Retinal pigment epithelial cell (primary cell): ENCODE measurements at places on chromosomes 16 and 17.

DNA sequence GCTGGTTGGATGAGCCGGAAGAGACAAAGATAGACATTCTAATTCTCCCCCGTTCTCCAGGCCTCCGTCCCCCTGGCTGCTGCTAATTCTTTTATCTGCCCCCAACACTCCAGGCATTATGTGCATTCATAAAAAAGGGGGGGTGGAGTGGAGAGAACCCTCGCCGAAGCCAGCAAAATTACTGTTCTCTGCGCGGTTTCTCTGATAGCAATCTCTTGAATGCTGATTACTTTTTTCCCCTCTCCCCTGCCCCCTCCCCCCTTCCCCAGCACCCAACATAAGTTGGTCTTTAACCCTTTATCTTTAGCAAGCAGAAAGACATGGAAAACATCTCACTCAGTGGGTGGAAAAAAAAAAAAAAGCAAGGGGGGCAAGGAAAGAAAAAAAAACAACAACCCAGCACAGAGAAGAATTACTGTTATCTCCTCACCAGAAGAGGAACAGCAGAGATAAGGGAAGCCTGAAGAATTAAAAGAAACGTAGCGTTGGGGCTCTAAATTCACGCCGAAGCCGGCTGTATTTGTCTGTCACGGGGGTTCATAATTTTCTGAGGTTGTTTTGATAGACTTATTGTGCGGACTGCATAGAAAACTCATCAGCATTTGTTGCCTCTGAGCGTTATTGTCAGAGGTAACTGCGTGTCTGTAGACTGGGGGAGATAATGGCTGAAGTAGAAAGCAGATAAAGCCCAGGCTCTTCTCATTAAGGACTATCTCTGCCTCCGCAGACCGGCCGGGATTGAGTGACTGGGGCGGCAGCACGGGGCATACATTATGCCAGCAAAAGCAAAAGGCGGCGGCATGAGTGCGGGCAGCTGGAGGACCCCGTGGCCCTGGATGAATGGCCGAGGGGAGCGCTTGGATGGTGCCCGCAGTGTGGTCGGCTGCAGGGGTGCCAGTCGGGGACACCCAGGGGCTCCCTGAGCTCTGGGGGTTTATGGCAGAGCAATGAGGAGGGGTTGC lies 126.9 kb downstream of the MRM1 start:
- no peak for DNase-seq

DNA sequence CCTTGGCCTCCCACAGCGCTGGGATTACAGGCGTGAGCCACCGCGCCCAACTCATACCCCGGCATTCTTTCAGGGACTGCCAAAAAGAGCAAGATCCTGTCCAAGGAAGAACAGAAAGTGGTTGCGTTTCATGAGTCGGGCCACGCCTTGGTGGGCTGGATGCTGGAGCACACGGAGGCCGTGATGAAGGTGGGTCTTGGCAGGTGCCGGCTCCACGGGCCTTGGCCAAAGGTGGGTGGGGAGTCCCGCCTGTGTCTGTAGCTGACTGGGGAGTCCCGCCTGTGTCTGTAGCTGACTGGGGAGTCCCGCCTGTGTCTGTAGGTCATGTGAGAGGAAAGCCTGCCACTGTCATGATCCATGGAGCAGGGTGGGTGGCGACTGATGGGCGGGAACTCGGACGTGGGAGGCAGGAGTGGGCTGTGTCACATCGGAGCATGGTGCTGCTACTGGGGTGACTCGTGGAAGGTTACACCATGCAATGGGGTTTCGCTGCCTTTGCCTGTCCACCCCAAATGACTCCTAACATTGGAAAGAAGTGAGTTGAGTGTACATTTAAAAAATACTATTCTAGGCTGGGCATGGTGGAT lies 10.0 kb upstream of the RPL13 start:
- DNase-seq, result no peak

DNA sequence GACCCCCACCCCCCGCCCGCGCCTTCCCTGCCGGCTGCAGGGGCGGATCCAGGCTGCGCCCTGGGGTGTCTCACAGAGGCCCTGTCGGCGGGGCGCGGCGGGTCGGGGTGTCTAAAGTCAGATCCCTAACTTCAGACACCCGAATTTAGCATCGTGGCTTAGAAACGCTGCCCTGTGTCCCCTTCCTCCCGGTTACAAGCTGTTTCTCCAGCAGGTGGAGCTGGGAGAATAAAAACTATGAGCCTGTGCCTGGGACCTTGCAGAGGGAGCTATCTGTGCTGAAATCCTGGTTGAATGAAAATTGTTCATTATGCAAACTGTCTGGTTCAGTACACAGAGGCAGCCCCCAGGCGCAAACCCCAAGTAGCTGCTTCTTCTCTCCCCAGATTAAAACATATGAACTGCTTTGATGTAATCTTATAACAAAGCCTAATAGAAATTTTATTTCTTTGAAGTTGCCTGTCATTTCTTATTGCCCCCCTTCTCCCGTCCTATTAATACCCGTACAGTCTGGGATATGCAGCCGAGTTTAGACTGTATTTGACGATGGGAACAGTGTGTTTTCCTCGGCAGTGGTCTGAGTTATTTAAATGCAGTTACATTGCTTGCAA lies 79.0 kb downstream of the RPA1 start:
- no peak for DNase-seq

GRCh38 chr16:54361246-54361645 lies 74.7 kb upstream of the IRX3 start:
- DNase-seq, result no peak

DNA sequence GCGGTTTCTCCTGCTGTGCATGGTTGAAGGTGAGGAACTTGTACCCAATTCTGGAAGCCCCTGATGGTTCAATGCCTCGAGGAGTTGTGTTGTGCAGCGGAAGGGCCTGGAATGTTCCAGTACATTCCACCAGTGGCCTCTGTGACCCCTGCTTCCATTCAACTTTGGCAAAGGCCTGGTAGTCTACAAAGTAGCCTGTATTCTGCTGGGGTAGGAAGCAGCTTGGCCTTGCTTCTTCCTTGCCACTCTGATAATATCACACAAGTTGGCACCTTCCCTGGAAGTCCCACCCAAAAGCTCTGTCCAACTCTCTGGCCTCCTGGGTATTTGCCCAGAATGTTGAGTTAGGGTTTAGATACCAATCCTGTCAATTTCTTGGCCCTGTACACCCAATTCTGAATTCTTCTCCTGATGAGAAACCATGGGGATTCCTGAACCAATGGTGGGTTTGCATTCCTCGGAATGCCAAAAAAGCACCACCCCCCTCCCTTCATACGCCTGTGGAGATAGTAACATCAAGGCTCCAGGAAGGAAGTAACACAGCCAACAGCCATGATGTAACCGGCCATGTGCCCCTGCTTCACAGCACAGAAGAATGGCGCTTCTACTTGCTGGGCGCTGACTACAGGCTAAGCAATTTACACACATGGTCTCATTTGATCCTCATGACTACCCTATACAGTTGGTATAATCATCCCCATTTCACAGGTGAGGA lies 11.8 kb upstream of the FAM117A start:
- DNase-seq, result no peak

DNA sequence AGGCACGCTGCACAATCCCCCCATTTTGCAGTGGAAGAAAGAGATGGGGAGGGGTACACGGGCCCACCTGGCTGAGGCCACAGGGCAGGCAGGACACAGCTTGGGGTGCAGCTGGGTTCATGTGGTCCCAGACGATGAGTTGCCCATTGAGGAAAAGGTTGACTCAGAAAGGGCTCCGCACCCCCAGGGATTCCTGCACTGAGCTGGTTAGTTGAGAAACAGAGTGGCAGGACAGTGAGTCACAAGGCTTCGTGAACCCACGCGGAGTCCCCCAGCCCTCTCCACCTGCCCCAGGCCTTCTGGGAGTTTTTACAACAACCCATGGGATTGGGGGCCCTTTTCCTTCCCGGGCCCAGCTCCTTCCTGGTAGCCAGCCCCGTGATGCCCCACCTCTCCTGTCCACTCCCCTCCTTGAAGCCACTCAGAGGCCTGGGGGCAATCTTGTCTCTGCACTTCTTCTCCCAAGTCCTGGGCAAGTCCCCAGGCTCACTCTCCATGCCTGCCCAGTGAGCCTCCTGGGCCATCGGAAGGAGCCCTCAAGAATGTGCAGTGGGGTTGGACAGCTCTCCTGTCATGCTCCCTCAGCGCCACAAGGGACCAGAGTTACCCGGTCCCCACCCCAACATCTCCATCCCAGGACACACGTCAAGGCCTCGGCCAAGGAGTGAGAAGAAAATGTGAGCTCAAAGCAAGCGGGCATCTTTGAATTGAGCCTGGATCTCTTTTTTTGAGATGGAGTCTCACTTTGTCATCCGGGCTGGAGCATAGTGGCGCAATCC lies 251.2 kb downstream of the PARN start:
- no peak for DNase-seq

- no peak for DNase-seq
Measured at GRCh38 chr16:16033208-16033717, 83.8 kb downstream of the ABCC1 start.

DNA sequence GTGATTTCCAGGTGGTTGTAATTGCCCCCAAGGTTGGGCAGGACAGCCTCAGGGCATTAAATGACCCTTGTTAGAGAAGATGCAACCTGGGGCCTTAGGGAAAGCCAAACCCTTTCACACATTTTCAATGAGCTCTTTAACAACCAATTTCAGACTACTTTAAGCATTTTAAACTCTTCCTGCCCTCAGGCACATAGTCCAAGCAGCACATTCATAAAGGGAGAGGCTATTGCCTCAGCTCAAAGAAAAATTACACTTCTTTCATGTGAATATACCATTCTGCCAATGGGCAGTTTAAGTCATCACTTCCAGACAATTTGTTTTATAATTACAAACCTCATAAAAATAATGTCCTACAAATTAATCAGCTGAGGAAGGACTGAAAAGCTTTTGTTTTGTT lies 544.5 kb downstream of the NPIPA7 start:
- DNase-seq, result no peak

- DNase-seq, result no peak
Measured at GRCh38 chr17:69223809-69224208, 4.8 kb downstream of the ABCA10 start.

DNA sequence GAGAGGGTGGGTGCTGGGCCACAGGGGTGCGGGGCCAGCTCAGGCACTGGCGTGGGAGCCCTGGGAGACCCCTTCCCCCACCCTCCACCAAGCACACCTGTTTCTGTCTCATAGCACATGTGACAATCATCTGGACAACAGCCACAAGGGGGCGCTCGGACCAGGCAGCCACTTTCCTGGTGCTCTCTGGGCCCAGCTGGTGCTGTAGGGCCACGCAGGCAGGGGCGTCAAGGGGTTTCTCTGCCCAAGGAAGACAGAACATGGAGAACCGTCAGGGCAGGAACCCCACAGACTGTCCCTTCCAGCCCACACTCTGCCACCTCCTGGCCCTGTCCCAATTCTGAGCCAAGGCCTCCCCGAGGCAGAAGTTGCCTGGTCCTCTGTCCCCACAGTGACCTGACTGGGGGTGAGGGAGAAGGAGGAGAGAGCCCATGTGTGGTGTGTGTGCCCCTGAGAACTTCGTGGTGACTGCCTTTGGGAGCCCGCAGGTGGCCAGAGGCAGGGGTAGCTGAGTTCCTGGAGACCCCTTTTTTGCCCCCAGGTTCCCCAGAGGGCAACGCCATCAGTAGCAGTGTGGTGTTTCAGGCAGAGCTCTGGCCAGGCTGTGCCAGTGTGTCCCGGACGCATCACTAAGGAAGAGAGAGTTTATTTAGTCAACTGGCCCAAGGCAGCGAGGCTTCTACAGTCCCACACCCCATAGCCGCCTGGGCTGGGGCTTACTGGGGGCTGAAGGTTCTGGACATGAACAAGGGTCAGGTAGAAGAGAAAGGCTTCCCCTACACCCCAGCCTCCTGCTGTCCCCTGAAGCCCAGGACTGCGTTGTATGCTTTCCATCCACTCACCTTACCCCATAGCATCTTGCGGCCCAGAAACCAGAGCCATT lies 3.1 kb upstream of the SETD6 start:
- no peak for DNase-seq

GRCh38 chr17:40534371-40535189 lies 30.7 kb downstream of the CCR7 start:
- no peak for DNase-seq

DNA sequence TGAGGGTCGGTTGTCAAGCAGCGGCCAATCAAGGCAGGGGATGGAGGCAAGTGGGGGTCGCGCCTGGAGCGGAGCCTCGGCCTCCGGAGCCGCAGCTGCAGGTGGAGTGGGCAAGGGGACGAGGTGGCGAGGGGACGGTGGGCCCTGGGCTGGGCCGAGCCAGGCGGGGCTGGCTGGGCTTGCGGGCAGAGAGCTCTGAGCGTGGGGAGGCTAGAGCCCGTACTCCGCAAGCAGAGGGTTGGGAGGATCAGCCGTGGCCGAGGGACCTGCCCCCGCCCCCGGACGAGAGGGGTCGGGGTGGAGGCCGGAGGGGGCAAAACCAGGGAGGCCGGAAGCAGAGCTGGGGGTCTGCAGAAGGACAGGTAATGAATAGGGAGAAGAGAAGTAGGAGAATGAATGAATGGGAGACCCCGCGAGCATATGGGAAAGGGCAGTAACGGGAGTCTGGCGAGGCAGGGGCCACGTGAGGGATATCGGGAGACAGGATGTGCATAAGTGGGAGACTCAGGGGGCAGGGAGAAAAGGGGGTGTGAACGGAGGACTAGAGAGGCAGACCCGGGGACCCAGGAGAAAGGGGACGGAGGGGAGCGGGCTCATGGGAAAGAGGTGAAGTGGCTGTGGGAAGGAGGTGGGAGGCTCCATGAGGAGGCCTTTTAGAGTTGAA lies at the start of gene KATNB1:
Gene KATNB1, plus strand, starts transcription at position 16 of the 664 bp plus-strand sequence. CDS start 1,474 bp downstream, outside the sequence.
- no peak for DNase-seq
